Fibroblast of skin of right biceps (primary cell): ENCODE measurements at places on chromosomes 5 and 9.

DNA sequence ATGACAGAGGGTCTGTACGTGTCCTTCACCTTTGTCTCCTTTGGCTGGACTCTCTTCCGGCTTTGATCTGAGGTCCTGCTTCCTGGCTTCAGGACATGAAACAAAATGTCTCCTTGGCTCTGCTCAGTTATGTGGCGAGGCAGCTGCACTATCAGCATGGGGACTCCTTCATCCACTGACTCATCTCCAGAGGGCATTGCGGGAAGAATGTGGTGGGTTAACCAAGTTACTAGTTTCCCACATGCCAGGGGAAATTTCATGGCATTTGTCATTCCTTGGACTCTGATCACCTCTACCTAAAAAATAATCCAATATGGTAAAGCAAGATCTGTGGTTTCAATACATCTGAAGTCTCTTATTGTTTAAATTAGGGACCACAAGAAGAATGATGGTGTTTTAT is 259.7 kb downstream of the MED10 start:
- DNase-seq, result no peak

GRCh38 chr9:34292552-34292951 is 36.5 kb downstream of the KIF24 start:
- no peak for DNase-seq

GRCh38 chr5:40409601-40410000 is 270.1 kb upstream of the PTGER4 start:
- DNase-seq, result no peak

DNA sequence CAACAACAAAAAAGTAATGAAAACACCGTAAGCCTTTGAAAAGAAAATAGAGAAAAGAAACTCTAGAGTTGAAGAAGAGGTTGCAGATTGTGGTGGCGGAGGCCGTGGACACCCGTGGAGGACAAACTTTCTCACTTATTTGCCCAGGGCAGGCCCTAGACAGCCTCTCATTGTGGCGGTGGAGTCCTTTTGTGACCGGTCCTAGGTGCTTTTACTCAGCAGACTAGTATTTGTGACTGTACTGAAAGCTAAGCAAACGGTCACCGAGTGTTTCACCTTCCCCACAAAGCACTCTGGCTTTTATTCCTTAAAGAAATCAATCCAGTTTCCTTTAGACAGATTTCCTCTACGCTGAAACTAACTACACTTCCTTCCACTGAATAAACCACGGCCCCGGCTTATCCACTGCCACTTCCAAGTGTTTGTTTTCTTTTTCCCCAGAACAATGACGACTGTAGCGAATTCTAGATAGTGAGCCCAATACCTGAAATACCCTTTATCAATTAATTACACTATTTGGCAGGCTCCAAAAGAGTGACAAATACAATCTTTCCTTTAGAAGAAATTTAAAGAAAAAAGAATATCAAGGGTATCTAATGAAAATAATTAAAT is 210.2 kb upstream of the TARS1 start:
- DNase-seq, result no peak

GRCh38 chr9:113386571-113387393 is 10.0 kb upstream of the HDHD3 start:
- DNase-seq, result no peak

DNA sequence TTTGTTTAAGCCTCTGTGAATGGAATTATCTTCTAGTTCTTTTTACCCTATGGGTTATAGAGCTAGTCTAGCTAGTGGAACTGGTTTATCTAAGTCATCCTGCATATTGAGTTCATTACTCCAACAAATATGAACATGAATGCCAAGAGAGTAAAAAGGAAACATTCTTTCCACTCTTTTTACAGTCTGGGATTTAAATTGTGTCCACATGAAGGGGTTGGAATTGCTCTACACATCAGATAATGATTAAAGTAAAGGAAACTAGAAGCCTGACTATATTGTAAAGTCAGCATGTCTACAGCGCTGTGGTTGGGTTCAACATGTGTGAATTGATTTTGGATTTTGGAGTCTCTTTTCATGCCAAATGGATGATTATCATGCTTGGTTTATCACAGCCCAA is 173.1 kb downstream of the CCDC171 start:
- peak; percentile 76 for DNase-seq

DNA sequence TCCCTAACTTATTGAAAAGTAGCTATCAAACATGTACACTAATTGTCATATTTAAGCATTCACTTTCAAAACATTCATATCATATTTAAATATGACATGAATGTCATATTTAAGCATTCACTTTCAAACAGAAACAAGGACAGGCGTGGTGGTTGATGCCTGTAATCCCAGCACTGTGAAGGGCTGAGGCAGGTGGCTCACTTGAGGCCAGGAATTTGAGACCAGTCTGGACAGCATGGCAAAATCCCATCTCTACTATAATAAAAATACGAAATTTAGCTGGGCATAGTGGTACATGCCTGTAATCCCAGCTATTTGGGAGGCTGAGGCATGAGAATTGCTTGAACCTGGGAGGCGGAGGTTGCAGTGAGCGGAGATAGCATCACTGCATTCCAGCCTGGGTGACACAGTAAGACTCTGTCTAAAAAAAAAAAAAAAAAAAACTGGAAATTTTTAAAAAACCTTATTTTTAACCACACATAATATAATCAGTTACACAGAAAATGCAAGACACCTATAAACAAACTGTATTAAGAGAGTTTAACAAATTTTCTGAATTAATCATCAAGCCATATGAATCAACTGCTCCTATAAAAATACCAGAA is 88.1 kb downstream of the LPAR1 start:
- DNase-seq, result peak; percentile 68

DNA sequence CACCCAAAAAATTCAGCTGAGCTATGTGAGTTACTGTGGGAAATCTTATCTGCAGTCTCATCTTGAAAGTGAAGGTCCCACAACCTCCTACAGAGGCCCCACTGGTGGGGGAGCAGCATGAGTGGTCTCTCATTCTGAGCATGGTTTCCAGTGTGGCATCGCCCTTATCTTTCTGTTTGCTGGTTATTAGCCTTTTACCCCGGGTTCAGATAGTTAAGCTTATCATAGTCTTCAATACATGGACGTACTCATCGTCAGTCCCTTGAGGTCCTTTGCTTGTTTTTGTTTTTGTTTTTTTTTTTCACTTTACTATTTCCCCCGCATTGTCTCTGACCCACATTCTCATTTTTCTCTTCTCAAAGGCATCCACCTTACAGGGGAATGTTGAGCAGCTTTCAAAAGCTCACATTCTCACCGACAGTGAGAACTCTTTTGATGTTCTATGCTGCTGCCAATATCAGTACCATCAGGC is 7.7 kb upstream of the HAVCR2 start:
- no peak for DNase-seq

DNA sequence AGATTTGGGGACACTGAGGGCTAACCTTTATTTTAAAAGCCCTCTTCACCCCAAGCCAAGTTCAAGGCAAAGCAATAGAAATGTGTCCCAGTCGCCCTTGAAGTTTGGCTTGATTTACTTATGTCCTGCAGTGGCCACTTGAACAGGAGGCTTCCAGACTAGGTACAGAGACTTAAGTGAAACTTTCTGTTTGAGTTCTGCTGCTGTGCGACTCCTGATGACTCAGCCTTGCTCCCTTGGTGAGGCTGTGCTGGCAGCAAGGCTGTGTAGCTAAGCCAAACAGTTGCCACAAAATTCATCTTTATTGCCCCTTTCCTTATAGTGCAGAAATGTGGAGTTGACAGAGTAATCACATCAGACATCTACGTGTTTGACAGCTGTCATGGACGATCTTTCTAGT is 68.8 kb upstream of the NTRK2 start:
- DNase-seq, result no peak

DNA sequence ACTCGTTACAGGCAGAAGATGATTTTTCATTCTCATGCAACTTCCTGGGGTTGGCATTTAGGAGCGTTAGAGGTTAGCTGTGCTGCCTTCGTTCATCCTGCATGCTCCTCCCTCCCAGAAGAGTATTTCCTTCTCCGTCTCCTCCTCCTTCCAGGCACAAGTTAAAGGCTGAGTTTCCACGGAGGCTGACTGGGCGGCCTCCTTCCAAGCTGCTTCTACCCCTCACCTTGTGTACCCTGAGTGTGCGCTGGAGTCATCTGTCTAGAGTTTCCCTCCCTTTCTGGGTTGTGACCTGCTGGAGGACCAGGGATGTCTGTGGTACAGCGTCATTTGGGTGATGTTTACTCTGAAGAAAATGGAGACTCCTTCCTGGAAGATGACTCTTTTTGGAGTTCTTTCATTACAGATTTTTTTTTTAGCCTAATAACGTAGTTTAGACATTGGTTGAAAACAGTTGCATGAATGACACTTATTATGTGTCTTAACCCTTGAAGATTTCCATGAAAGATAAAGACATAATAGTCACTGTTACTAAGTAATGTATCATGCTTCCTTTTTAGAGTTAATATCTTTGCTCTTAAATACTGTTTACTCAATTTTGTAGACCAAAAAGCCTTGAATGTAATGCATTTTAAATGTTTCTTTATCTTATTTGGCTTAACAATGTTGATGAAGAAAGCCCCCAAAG is 146.9 kb downstream of the TENT4A start:
- DNase-seq, result no peak

GRCh38 chr9:131481441-131482342 is 21.0 kb upstream of the POMT1 start:
- DNase-seq, result no peak

DNA sequence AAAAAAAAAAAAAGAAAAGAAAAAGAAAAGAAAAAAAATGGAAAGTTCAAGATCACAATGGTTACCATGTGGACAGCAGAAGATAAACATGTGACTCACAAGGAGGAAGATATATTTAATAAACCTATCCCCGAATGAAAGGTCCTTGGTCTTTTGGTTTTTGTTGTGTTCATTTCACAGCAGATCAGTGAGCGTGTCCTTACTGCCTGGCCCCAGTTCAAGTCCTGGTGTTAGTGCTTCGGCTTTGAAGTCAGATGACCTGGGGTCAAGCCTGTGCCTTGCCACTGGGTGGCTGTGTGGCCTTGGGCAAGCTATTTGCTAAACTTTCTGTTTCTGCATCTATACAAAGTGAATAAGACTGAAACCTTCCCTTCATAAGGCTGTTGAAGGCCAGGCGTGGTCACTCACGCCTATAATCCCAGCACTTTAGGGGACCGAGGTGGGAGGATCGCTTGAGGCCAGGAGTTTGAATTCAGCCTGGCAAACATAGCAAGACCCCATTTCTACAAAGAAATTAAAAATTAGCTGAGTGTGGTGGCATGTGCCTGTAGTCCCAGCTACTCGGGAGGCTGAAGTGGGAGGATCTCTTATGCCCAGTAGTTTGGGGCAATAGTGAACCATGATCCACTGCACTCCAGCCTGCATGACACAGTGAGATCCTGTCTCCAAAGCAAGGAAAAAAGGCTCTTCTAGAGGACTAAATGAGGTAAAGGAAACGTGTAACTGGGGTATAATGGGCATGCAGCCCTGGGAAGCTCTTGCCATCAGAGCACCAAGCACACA is 94.5 kb upstream of the SPATA31D4 start:
- DNase-seq, result no peak

DNA sequence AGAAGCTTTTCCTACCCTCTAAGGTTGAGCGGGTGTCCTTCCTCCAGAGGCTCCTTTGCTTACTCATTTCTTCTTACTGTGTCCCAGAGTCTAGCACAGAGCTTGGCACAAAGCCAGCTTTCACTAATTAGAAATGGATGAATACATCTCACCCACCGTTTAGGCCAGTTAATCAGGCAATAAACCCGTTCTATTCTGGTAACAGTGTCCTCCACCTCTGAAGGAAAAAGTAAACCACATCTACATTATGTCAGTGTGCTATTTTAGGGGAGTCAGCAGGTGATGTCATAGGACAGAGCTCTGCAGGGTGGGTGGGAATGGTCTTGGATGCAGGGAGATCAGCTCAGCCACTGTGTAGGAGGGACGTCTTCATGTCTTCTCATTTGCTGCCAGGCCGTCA is 109.2 kb downstream of the OSTF1 start:
- peak; percentile 58 for DNase-seq

DNA sequence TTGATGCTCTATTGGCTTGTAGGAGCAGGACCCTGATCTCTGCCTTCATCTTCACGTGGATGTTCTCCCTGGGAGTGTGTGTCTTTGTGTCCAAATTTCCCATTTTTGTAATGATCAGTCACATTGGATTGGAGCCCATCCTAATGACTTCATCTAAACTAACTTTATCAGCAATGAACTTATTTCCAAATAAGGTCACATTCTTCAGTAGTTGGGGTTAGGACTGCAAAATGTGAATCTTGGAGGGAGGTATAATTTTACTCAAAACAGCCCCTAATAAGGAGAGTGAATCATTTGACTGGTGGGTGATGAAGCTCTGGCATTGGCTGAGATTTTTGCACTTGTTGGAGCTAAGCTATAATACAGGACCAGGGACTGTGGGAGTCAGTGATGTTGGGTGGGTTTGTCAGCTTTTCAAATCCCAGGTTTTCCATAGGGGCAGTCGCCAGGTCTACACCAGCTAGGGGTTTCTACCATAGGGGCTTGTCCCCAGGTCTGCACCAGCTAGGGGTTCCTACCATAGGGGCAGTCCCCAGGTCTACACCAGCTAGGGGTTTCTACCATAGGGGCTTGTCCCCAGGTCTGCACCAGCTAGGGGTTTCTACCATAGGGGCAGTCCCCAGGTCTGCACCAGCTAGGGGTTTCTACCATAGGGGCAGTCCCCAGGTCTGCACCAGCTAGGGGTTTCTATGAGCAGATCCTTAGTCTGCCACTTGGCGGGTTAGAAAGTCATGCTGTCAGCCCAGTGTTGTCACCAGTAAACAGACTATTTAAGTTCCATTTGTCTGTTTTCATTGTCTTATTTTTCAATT is 382.6 kb upstream of the DAP start:
- DNase-seq, result peak; percentile 31

GRCh38 chr5:154764967-154765366 is 9.8 kb downstream of the LARP1 start:
- DNase-seq, result no peak

GRCh38 chr5:91361055-91361701 is 21.9 kb downstream of the ARRDC3 start:
- DNase-seq, result peak; percentile 34

- no peak for DNase-seq
Measured at GRCh38 chr5:44199408-44199807, 189.8 kb downstream of the FGF10 start.

DNA sequence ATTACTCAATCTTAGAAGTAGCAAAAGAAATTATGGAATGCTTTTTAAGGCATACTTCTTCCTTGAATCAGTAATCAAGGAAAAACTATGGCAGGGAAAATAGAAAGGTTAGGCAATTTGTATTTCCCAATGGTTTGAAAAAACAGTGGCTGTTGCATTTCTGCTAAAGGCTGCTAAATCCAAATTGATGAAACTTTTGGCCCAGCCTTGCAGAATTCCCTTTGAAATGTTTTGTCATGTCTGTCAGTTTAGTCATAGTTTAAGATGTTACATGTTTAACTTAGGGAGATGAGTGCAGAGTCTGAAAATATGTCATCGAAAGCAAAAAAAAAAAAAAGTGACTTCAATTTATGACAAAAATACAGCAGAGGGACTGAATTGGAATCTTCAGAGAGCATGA is 878.9 kb upstream of the WWC1 start:
- DNase-seq, result peak; percentile 82
